Heart right ventricle (tissue), 16 donors: ENCODE measurements at places on chromosomes 3 and 15.

GRCh38 chr3:151379083-151379734, 5.3 kb downstream of the P2RY12 start:
- H3K27me3 ChIP-seq: no peaks in the 10 kb centered on the region
- H3K27ac ChIP-seq: no peak overlapping the region
- H3K4me3 ChIP-seq: no peak overlapping the region
- no peaks in the 10 kb centered on the region for H3K36me3 ChIP-seq
- peaks cover 24% of the 10 kb centered on the region for H3K4me1 ChIP-seq
- peak; percentile 16 for DNase-seq

- no peaks in the 10 kb centered on the region for H3K4me1 ChIP-seq
- no peaks in the 10 kb centered on the region for H3K36me3 ChIP-seq
- no peak overlapping the region for H3K27ac ChIP-seq
- H3K27me3 ChIP-seq: no peaks in the 10 kb centered on the region
Measured at GRCh38 chr3:27252646-27253045, 116.5 kb downstream of the NEK10 start.

GRCh38 chr3:167406876-167407492, 26.9 kb upstream of the ZBBX start:
- peak; percentile 21 for DNase-seq
- no peaks in the 10 kb centered on the region for H3K4me1 ChIP-seq
- no peaks in the 10 kb centered on the region for H3K36me3 ChIP-seq
- H3K27me3 ChIP-seq: no peaks in the 10 kb centered on the region
- H3K4me3 ChIP-seq: no peak overlapping the region

DNA sequence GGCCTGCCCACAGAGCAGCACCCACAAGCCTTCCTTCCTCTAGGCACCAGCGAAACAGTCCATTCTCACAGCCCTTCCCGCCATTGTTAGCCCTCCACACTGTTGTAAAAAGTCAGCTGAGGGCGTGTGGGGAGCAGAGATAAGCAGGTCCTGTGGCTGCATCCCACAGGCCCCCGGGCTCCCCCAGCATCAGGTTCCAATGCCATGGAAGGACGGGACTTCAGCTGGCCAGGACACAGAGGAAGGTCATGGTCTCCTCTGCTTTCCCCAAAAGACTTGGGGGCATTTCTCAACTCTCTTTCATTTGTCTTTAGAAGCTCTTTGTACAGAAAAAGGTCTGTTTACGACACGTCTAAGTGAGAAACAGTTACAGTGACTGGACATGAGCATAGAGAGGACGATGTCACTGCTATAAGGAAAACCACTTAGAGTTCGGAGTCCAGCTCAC, 85.2 kb upstream of the HERC1 start:
- peaks cover 6% of the 10 kb centered on the region for H3K36me3 ChIP-seq
- no peak overlapping the region for H3K27ac ChIP-seq
- no peak for DNase-seq
- no peak overlapping the region for H3K4me3 ChIP-seq

DNA sequence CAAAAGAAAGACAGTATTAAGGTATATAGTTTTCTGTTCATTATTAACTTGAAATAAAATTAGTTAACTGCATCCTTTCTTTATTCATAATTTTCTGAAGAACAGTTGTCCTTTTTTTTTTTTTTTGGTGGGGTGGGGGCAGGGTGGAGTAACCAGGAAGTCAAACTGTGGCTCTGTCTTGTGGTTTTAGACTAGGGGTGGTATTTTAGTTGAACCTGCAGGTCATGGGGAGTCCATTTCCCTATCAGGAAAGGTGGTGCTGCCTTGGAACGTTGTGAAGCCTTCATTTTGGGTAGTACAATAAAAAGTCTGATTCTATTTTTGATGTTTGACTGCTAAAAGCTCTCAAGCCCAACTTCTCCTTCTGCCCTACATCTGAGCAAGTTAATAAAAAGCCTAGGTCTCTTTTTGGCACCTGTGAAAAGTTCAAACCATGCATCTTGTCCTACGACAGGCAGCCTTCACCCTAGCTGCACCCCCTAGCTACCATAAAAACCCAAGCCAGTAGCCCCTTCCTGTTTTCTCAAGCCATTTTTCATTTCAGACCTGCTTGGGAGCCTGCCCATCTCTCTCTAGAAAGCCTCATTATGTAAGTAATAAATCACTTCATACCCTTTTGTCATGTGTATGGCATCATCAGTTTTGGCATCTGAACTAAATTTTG, 31.2 kb upstream of the RIOX2 start:
- H3K27ac ChIP-seq: no peak overlapping the region
- no peaks in the 10 kb centered on the region for H3K36me3 ChIP-seq
- no peak overlapping the region for H3K4me3 ChIP-seq
- no peaks in the 10 kb centered on the region for H3K27me3 ChIP-seq
- DNase-seq: no peak

DNA sequence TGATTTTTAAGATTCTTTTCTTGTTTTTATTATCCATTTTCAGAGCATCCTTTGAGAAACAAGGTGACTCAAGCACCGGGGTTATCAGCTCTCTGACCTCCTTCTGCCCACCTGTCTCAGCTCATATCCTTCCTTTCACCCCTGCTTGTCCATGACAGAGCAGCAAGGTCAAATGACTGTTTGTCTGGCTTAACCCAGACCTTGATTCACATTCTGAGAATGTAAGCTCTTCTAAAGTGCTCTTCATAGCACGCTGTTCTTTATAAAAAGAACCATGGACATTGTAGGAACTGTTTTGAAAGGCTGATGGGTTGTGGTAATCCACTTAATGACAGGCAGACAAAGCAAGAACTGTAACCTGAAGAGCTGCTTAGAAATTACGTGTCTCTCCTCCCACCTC, 122.5 kb downstream of the CHST2 start:
- H3K36me3 ChIP-seq: no peaks in the 10 kb centered on the region
- no peaks in the 10 kb centered on the region for H3K27me3 ChIP-seq
- no peak overlapping the region for H3K4me3 ChIP-seq
- no peak overlapping the region for H3K27ac ChIP-seq
- no peak for DNase-seq
- no peaks in the 10 kb centered on the region for H3K4me1 ChIP-seq

GRCh38 chr3:149267565-149267964, 45.9 kb upstream of the CP start:
- H3K4me1 ChIP-seq: peaks cover under 1% of the 10 kb centered on the region
- no peaks in the 10 kb centered on the region for H3K27me3 ChIP-seq
- DNase-seq: no peak
- no peak overlapping the region for H3K27ac ChIP-seq
- H3K4me3 ChIP-seq: no peak overlapping the region

- H3K4me3 ChIP-seq: no peak overlapping the region
- no peaks in the 10 kb centered on the region for H3K27me3 ChIP-seq
- peak overlapping the region; percentile 5 for H3K27ac ChIP-seq
Measured at GRCh38 chr15:25345943-25346342, 92.9 kb downstream of the UBE3A start.

GRCh38 chr3:150519026-150519425, 27.3 kb downstream of the SERP1 start:
- H3K27me3 ChIP-seq: no peaks in the 10 kb centered on the region
- no peak overlapping the region for H3K4me3 ChIP-seq
- no peak for DNase-seq
- H3K36me3 ChIP-seq: no peaks in the 10 kb centered on the region
- no peak overlapping the region for H3K27ac ChIP-seq

GRCh38 chr15:70579766-70580165, 183.6 kb downstream of the UACA start:
- H3K27ac ChIP-seq: no peak overlapping the region
- no peak for DNase-seq
- no peaks in the 10 kb centered on the region for H3K36me3 ChIP-seq

DNA sequence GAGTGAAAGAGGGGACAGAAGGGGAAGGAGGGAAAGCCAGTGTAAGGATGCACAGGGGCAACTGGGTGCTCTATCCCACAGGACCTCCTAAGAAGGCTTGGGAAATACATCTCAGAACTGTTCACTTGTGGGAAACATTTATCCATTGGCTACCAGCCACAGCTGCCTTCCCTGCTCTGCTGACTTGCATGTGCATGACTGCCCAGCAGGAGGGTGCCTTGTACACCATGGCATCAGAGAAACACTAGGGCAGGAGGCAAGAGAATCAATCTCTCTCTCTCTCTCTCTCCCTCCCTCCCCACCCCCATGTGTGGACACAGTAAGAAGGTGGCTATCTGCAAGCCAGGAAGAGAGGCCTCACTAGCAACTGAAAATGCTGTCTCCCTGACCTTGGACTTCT, 62.9 kb upstream of the ZBTB38 start:
- no peaks in the 10 kb centered on the region for H3K27me3 ChIP-seq
- H3K4me3 ChIP-seq: no peak overlapping the region
- H3K4me1 ChIP-seq: peaks cover 10% of the 10 kb centered on the region
- no peak for DNase-seq
- H3K27ac ChIP-seq: no peak overlapping the region
- no peaks in the 10 kb centered on the region for H3K36me3 ChIP-seq

GRCh38 chr3:82736696-82737277, 975.3 kb upstream of the GBE1 start:
- no peak overlapping the region for H3K27ac ChIP-seq
- no peaks in the 10 kb centered on the region for H3K4me1 ChIP-seq
- H3K4me3 ChIP-seq: no peak overlapping the region
- H3K27me3 ChIP-seq: no peaks in the 10 kb centered on the region

DNA sequence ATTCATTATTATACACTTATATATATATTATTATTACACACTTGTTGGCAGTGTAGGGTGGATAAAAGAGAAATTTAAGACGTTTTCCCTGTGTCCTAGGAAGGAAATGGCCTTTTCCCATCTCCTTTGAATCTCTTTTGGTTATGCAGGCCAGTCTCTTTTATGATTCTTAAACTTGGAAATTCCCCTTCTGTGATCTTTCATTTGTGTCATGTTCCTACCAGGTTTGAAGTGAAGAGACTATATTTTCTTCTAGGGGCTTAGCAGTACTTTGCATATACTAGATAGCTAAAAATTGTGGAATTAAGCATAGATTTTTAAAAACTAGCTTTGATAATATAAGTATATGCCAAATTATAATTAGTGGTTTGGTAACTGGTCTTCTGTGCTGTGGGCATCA, 58.5 kb downstream of the BBX start:
- DNase-seq: no peak
- H3K36me3 ChIP-seq: no peaks in the 10 kb centered on the region
- H3K4me1 ChIP-seq: peaks cover 19% of the 10 kb centered on the region
- no peak overlapping the region for H3K4me3 ChIP-seq
- H3K27me3 ChIP-seq: no peaks in the 10 kb centered on the region

- H3K36me3 ChIP-seq: peaks cover under 1% of the 10 kb centered on the region
- H3K27ac ChIP-seq: peak overlapping the region; percentile 54
- no peak overlapping the region for H3K4me3 ChIP-seq
- DNase-seq: peak; percentile 57
Measured at GRCh38 chr15:57146506-57147201, 228.2 kb downstream of the TCF12 start.

- no peaks in the 10 kb centered on the region for H3K36me3 ChIP-seq
- DNase-seq: no peak
- H3K4me3 ChIP-seq: no peak overlapping the region
Measured at GRCh38 chr3:179438841-179439240, 12.4 kb downstream of the GNB4 start.
